ENCODE measurements at places on chromosomes 12 and 14.

DNA sequence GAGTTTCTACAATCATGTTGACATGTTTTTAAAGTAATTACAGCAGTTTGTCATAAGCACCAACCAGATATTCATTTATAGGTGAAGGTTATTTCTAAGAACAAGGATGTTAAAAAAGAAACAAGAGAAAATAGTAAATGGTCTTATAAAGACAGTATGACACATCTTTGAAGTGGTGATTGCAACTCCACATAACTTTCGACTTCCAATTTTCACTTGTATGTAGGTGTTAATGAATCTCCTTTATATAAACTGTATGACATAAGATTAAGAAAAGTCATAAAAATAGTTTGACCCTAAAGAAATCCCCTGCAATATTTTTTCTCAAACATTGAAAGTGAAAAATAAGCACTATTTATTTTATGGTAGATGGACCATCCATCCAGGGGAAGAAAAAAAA is 144.8 kb upstream of the PTPRQ start:
- DNase-seq = no peak

- no peak for DNase-seq
Observed at GRCh38 chr14:68978172-68978911, 760 bp downstream of the ACTN1 start.

DNA sequence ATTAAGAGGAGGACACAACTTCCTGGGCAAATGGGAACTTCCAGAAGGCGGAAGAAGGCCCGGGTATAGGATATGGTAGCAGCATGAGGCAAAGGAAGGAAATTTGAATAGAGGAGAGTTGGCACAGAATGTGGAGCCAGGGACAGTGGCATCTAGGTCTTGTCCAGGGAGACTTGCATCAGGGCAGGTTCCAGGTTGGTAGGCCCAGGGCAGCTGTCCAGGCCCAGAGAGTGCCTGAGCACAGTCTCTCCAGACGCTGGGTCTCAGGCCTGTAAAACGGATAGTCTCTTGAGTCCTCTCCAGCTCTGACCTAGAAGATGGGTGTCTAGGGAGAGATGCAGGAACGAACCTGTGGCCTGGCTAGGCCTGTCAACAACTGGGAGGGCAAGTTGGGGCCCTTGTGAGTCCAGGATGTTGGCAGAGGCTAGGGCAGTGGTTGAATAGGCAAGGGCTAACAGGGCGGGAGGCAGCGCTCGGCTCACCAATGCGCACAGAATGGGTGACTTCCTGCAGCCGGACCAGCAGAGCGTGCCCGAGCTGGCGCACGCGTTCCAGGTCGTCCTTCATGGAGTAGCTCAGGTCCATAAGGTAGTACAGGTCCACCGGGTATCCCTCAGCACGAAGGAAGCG is 9.9 kb downstream of the ITGB7 start:
- no peak for DNase-seq

DNA sequence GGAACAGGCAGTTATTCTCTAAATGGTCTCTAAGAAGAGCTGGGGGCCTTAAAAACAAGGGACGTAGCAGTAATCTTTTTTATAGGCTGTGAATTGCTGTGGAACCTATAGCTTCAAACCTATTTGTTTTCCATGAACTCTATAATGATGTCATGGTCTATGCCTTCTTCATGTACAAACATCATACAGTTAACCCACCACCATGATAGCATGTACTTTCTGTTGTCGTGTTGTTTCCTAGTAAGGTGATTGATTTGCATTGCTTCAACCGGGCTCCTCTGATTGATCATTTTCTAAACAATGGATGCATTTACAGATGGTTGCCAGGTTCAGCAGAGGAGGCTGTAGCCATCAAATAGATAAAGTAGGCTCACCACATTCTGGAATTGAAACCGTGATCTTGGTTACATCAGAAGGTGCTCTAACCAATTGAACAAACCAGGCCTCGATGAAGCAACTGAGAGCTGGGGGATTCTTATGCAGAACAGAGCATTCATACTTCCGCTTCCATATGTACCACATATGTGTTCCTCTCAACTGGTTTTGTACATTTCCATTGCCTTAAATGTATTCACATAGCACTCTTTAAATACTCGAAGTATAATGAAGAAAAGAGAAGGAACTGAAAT is 25.6 kb upstream of the PCNX1 start:
- no peak for DNase-seq

- no peak for DNase-seq
Observed at GRCh38 chr14:82447586-82447985, 913.9 kb upstream of the SEL1L start.

DNA sequence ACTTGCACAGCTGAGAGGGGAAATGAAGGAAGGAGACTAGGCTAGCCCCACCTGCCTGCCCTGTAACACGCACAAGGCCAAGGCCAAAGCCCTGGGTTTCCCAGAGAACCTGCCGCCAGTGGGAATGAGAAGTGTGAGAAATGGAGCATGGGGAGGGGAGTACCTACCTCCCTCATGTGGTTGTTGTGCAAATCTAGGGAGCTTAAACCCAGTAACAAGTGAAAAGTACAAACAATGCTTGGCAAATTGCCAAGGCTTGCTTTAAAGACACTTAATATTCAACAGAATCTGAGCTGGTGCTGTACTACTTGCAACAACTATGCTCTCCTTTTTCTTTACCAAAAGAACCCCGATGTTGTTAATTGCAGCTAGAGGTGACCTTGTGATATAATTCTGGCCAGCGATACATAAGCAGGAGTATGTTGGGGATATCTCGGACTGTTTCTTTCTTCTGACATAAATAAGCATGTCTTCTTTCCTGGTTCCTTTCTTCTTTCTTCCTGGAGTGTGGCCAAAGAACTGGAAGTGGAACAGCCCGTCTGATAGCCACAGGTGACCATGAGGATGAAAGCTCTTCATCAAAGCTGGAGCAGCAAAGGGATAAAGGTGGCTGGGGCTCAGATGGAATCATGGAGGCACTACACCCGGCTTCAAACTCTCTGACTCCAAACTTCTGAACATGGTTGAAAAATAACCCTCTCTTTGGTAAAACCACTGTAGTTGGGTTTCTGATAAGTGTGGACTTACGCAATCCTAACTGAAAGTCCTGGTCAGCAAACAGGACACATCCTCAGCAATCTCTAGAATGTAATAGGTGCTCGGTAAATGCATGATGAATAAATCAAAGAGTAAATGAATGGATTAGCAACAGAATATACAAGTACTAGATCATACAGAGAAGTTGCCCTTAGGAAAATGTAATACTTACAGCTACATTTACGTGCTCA is 207.9 kb downstream of the NUAK1 start:
- DNase-seq = no peak

DNA sequence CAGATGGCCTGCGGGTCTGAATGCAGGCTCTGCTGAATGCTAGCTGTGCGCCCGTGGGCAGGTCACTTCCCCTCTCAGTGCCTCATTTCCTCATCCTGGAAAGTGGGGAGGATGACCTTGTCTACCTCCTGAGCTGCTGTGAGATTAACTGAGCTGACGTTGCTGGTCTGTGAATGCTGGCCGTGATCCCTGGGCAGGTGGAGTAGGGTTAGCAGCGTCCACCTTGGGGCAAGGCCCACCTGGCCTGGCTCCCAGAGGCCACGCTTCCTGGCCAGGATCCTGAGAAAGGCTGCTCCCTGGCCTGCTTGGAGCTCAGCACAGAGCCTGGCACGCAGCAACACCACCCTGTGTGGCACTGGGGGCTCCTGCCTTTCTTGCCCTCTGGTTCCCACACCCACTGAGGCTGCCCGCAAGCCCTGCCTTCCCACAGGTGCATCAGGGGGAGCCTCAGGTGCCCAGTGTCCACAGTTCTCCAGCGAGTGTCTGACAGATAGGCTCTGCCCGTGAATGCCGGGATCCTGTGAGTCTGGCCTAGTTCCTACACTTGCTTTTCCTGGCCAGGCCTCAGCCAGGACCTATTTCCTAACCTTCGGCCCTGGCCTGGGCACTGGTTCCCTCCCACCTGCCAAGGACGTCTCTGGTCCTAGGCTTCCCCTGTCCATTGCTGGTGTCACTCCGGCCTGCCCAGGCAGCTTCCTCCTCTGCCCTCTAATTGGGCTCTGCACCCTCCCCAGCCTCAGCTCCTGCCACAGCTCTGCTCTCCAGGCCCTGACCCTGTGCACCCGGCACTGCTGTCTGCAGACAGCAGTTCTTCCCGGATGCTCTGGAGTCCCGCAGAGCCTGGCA is 37.2 kb upstream of the TDRD9 start:
- DNase-seq = no peak

DNA sequence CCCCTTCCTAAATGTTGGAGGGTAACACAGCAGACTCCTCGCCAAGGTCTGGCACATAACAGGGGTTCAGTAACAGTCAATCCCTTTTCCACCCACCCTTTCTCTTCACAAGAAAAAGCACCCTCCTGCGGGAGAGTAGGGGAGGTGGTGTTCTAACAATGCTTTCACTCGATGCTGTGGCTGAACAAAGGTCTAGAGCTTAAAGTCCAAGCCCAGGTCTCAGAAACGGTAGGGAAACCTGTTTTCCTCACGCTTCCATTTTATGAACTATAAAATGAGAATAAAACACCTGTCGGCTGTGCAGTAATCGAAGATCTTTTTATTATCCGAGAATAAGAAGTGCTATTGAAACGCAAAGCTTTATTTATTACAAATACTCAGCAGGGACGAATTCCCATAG is 20.9 kb upstream of the CACNA2D4 start:
- no peak for DNase-seq

- no peak for DNase-seq
Observed at GRCh38 chr12:79156846-79157463, 292.4 kb downstream of the SYT1 start.

DNA sequence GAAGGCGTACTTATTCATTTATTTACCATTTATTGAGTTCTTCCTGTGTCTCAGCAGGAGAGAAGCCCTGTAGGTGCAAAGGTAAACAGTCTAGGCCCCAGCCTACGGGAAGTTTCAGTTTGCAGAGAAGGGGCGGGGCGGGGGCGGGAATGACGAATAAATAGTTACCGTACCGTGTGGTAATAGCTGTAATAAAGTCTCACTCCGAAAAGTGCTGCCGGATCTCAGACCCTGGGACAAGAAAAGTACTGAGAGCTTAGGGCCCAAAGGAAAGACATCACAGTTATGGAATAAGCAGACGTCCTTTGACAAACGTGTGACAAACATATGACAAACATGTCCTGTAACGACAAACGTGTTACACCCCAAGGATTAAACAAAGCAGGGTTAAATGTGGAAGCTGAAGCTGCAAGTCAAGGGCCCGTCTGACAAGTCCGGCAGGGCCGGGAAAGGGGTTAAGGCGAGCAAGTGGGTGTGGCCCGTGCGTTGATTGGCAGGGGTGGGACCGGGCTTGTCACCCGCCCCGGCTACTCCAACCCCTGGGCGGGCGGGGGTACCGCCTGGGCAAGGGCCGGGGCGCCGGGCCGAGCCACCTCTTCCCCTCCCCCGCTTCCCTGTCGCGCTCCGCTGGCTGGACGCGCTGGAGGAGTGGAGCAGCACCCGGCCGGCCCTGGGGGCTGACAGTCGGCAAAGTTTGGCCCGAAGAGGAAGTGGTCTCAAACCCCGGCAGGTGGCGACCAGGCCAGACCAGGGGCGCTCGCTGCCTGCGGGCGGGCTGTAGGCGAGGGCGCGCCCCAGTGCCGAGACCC is at the start of gene LRP10:
LRP10 (plus strand) TSS at position 517 of the 809 bp plus-strand sequence. CDS start 564 bp downstream, outside the sequence.
- DNase-seq = peak; percentile 92

- DNase-seq = no peak
Observed at GRCh38 chr14:99645545-99646505, 896 bp downstream of the HHIPL1 start.

DNA sequence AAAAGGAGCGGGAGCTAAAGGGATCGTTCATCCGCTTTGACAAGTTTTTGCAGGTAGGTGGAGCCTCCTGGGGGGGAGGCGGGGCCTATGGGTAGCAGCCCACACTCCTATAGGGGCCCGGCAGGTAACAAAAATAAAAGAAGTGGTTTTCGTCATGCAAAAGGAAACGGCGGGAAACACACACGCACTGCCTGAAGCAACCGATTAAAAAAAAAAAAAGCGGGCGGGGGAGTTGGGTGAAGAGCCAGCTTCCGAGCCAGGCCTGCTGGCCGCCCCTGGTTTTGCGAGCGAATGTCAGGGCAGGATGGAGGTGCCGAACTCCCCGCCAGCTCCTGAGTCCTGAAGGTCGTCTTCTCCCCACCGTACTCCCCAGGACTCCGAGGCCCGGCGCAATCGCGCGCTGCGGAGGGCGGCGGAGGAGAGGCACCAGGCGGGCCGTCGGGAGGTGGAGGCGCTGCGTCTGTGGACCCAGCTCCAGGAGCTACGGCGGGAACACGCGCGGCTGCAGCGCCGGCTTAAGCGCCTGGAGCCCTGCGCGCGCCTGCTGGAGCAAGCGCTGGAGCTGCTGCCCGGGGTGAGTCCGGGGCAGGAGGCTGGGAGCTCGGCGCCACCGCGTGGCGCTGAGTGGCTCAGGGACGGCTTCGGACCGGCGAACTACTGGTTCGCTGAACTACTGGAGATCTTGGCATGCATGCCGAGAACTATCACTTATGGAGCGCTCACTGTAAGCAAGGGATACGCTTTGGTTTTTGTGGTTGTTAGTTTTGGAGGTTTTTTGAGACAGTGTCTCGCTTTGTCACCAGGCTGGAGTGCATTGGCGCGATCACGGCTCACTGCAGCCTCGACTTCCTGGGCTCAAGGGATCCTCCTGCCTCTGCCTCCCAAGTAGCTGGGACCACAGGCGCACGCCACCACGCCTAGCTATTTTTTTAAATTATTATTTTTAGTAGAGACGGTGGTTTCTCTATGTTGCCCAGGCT is 3.6 kb downstream of the CFAP73 start:
- peak; percentile 70 for DNase-seq

DNA sequence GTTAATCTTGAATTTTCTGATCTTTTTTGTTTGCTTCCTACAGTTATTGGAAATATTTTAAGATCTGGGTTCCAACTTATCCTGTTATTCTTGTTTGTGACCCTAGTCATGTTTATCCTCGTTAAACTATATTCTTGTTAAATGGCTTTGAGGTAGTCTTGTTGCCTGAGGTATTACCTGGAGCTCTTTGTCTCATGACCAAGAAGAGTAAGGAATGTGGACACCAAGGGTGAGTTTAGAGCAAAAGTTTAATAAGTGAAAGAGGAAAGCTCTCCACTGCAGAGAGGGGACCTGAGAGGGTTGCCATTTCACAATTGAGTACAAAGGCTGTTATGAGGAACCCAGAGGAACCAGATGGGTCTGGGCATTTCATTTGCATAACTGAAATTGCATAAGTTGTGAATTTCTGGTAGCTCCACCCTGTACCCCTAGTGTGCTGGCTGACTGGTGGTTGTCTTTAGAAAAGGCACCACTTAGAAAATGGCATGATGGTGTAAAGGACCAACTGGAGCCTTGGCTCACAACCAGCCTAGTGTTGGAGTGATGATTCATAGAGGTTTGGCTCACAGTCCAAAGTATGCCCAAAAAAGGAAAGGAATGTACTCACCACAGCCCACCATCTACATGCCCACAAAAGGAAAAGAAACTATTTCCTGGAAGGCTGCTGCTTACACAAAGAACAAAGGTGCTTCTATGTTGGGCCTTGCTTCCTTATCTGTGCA is 36.7 kb upstream of the RESF1 start:
- DNase-seq = no peak

GRCh38 chr14:105582639-105583038 is 56.3 kb downstream of the TMEM121 start:
- DNase-seq = no peak

- no peak for DNase-seq
Observed at GRCh38 chr14:58697930-58698642, 60.3 kb downstream of the DACT1 start.

Data from nucleus accumbens (tissue), 56 donors.